ENCODE measurements at places on chromosomes 3 and 15.

- no peak for DNase-seq
Measured at GRCh38 chr15:68583321-68583720, 4.5 kb downstream of the CORO2B start.

DNA sequence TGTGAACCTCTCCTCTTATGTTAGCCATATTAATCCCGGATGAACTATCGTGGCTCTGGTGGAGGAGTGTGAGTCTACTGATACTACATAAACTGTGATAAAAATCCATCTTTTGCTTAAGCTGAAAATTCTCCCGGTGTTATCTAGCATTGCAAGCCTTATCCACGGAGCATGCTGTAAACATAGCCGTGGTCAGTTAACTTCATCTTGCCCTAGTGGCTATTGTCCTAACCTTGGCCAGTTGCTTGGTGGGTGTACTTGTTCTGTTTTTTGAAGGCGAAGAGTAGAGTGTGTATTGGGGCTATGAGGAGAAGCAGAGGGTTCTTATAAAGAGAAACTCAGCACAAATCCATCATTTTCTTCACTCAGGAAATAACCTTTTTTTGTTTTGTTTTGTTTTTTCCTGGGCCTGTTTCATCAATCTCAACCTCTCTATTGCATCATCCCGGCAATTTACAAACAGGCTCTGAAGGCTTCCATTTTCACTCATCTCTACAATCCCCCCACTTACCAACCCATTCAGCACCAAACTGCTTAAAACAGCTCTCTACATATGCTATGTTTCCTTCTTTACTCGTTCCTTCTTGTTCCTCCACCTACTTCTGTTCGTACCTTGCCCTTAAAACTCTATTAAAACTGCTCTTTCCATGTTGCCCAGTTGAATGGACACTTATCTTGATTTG is 135.5 kb upstream of the PTX3 start:
- DNase-seq = no peak

DNA sequence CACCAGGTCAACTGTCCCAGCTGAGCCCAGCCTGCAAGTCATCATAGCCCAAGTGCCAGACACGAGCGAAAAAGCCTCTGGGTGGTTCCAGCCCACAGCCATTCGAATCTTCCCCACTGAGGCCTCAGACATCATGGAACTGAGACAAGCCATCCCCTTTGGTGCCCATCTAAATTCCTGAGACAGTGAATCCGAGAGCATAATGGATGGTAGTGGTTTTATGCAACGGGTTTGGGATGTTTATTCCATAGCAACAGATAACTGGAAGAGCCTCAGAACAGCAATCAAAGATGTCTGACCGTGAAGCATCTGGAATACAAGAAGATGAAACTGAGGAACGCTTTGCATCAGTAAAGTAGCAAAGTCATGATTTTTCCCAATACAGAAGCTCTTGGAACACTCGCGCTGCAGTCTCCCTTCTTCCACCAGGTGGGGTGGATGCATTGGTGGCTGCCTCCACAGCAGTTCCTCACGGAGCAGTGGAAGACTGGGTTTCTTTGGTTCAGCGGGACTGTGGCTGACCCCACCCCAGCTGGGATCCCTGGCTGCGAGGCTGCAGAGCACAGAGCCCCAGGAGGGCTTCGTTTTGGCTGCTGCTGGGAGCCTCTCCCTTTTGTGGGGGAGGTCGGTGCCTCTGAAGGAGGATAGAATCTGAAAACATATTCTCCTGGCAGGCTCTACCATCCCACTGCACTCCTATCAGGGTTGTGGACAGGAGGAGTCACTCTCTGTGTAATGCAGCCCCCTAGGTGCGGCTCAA is 26.4 kb upstream of the PDE8A start:
- DNase-seq = peak; percentile 69

- DNase-seq = no peak
Measured at GRCh38 chr3:195838714-195839113, 27.0 kb upstream of the MUC4 start.

- DNase-seq = peak; percentile 30
Measured at GRCh38 chr15:29268706-29269484, 727 bp downstream of the NSMCE3 start.

- no peak for DNase-seq
Measured at GRCh38 chr15:72342385-72342784, 22.4 kb upstream of the CELF6 start.

DNA sequence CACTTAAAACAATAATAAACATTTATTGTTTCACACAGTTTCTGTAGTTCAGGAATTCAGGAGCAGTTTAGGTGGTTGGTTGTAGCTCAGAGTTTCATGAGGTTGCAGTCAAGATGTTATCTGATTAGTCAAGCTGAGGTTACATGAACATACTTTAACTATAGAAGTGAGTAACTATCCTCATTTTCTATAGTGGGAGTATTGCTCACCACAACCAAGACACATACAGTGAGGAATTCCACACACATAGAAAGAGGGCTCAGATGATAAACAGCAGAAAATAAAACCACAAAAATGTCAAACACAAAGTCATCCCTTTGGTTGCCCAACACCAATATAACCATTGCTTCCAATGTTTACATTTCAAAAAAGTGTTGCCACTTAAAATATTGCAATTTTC is 13.6 kb downstream of the SCN11A start:
- DNase-seq = peak; percentile 15
